NCI-H2107 (cell line): ENCODE measurements at places on chromosomes 7 and 10.

DNA sequence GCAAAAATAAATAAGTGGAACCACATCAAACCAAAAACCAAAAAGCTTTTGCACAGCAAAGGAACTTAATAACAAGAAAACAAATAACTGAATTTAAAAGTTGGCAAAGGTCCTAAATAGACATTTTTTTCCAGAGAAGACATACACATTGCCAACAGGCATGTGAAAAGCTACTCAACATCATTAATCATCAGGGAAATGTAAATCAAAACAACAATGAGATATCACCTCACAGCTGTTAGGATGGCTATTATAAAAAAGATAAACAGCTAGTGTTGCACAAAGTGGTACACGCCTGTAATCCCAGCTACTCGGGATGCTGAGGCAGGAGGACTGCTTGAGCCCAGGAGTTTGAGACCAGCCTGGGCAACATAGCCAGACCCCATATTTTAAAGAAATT lies 2.2 kb upstream of the SUN3 start:
- DNase-seq: no peak

DNA sequence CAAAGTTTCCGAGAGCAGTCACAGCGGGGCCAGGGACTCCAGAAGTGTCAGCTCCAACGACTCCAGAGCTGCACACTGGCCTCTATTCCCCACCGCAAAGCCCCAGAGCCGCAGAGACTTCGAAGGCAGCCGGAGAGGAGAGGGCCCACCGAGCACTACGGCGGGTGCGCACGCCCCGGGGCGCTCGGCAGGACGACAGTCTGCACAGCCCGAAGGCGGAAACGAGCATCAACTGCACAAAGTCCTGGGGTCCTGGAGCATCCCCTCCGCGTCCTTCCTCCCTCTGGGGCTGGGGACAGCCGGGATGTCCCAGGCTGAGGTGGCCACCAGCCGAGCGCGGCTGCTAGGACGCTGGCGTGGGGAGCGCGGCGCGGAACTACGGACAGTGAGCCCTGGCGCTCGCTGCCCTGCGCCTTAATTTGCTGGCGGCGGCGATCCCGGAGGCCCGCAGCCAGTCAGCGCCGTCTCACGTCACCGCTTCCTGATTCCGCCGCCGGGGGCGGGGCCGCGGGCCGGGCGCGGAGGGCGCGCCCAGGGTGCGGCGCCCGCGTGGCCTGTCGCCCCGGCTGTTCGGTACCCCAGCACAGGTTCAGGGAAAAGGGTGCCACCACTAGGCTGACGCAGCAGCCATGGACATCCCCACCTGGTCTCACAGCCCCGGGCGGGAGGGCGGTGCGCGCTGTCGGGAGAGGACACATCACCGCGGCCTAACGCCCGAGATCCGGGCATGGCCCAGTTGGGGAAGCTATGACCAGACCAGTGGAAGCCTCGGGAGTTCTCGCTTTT lies at the start of gene TBX20:
TBX20 (minus strand) TSS at position 391 of the 786 bp plus-strand sequence. CDS start 480 bp downstream, outside the sequence.
- DNase-seq: no peak

- no peak for DNase-seq
These were observed 21.5 kb upstream of the CDHR3 start for GRCh38 chr7:105941596-105941995.

GRCh38 chr7:2038931-2039728 lies 193.6 kb downstream of the MAD1L1 start:
- no peak for DNase-seq

DNA sequence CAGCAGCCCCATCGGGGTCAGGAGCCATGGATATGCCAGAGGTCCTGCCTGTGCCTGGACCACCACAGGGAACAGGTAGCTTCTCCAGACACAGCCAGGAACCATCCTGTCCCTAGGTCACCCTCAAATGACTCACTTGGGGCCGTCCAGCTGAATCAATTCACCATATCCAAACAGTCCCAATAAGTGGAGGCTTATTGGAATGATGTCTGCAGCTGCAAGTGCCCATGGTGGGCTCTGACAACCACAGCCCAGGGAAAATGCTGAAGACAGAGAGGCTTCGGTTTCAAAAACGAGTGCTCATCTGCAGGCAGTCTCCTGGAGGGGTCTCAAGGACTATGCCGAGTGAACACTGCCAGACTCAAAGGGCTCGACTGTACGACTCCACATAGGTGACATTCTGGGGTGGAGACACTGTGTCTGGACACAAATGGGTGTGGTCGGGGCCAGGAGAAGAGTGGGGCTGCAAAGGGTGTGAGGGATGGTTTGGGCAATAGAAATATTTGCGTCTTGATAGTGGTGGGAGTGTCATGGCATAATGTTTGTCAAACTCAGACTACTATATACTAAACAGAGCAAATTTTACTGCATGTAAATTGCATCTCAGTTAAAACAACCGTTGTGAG lies 204.8 kb downstream of the TNS3 start:
- no peak for DNase-seq

DNA sequence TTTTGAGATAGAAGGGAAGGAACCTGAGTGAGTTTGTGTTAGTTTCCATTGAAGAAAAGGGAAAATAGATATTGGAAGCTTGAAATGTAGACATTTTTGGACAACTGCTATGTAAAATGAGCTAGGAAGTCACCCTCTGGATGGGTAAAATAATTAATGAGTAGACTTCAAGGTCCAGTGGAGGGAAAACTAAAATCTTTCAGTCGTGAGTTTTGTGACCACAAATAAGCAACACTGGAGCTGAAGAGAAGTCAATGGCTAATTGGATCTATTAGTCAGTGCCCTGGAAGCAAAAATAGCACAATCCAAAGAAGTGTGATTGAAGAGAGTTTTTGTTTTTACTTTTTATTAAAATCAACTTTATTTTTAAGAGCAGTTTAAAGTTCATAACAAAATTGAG lies 123.4 kb downstream of the MYO3A start:
- DNase-seq: no peak
